ENCODE measurements at places on chromosomes 4 and X. TPM values are rescaled to one million over a fixed set of nuclear protein-coding genes. Genes with fewer than 3 reads are reported as not detected.
A peak's percentile ranks its signal among the peaks of the same experiment; 100 is the strongest.

- no peak for DNase-seq
Measured at GRCh38 chrX:46531442-46531841, 13.8 kb downstream of the ZNF674 start.

- no peak for DNase-seq
Measured at GRCh38 chr4:68148800-68149685, 19.4 kb upstream of the TMPRSS11F start.

DNA sequence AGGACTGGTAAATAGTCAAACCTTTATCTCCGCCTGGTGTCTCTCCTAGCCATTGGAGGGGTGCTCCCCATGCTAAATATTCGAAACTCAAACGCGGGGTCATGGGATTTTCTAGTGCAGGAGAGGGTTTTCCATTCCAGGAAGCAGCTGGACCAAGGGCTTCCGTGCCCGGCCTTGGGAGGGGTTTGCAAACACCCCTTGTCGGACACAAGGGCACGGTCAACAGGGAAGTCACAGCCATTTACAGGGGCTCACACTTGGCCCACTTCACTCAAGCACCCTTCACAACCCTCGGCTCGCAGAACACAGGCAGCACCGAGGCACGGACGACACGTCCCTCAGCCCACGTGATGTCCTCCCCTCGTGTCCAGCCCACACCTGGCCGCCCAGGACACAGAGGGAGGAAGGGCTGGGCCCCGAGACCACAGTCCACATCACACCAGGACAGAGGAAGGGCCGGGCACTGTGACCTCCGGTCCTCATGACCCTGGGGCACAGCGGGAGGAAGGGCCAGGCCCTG, 10.3 kb upstream of the PLCXD1 start:
- peak; percentile 19 for DNase-seq

Gene SORBS2
- 14.8 TPM for polyA plus RNA-seq

DNA sequence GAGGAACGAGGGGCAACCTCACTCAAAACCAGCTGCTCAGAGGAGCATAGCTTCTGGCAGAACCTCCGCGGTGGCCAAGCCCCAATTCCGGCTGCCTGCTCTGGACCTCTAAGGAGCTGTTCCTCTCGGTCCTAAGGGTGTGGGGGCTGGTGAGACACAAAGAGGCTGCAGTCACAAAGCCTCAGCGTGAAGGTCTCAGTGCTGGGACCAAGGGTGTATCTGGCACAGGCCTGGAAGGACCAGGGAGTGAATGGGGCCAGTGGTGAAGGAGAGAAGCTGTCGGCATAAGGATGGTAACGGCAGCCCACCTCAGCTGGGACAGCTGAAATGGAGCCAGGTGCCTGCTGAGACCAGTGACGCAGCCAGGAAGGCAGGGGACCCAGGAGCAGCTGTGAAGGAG, 5.3 kb downstream of the PDE6B start:
- no peak for DNase-seq

Gene TMEM150C
- 14.5 TPM for polyA plus RNA-seq

Gene TBX22
- polyA plus RNA-seq = not detected

GRCh38 chr4:157115613-157116335, 39.8 kb downstream of the GLRB start:
- DNase-seq = no peak

- peak; percentile 29 for DNase-seq
Measured at GRCh38 chr4:123599920-123600810, 203.6 kb downstream of the SPRY1 start.

Gene SHISA3
- polyA plus RNA-seq = 49.3 TPM

DNA sequence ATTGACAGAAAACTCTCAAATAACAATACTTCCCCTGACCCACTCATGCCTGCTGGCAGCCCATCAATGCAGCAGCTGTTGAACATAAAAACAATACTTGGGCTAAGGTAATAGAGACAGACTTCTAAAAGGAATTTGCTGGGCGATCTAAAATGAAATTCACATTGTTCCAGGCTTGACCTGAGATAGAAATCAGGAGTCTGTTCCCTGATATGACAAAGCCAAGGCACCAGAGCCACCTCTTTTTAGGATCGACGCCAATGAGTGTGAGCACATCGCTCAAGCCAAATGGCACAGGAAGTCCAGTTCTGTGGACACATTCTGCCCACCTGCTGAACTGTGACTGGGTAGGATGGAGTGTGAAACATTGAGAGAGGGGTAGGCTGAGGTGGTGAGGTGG, 4.9 kb downstream of the SEPTIN11 start:
- DNase-seq = no peak

DNA sequence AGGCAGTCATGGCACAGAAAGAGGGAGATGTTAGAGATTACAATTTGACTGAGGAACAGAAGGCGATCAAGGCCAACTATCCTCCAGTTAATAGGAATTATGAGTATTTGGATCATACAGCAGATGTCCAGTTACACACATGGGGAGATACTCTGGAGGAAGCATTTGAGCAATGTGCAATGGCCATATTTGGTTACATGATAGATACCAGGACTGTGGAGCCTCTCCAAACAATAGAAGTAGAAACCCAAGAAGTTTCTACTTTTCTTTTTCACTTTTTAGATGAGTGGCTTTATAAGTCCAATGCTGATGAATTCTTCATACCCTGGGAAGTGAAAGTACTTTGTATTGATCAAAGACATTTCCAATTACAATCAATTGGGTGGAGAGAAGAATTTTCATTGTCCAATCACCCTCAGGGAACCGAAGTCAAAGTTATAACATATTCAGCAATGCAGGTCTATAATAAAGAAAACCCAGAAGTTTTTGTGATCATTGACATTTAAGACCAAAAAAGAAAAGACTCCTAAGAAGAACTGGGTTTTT, 139.1 kb downstream of the MAB21L2 start:
- DNase-seq = no peak

All from right lung (tissue), 10 donors.